Endodermal cell (in vitro differentiated cells): ENCODE measurements at places on chromosomes 7 and 10. TPM values are rescaled to one million over a fixed set of nuclear protein-coding genes. Genes with fewer than 3 reads are reported as not detected.

Gene DLG5
- 75.9 and 79.4 TPM in 2 replicates for total RNA-seq

DNA sequence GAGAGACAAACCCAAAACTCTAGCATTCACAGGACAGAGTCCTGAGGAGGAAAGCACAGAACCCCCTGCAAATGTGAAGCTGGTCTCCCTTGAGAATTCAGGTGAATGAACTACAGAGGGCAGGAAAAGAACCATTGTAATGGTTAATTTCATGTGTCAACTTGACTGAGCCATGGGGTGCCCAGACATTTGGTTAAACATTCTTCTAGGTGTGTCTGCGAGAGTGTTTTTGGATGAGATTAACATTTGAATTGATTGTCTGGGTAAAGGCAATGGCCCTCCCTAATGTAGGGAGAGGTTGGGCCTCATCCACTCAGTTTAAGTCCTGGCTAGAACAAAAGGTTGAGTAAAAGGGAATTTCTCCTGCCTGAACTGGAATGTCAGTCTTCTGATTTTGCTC is 15.7 kb upstream of the CDK1 start:
- peak; percentile 81 for DNase-seq

GRCh38 chr7:5218564-5219360 is 28.7 kb downstream of the WIPI2 start:
- no peak for DNase-seq

DNA sequence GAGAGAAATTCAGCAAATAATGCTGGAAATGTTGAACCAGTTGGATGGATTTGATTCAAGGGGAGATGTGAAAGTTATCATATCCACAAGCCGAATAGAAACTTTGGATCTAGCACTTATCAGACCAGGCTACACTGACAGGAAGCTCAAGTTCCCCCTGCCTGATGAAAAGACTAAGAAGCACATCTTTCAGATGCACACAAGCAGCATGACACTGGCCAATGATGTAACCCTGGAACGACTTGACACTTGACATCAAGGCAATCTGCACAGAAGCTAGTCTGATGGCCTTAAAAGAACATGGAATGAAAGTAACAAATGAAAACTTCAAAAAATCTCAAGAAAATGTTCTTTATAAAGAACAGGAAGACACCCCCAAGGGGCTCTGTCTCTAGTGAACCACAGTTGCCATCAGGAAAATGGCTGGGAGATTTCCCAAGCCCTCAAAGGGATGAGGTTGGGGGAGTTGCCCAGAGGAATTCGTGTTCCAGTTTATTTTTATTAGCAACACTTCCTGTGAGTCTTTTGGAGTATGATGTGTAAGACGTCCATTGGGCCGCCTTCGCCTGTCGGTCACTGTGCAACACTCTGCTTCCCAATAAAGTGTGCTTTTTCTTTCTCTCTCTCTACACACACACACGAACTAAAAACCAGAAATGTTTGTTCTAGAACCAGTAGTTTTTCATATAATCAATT is 200.0 kb downstream of the HIBADH start:
- DNase-seq, result no peak

DNA sequence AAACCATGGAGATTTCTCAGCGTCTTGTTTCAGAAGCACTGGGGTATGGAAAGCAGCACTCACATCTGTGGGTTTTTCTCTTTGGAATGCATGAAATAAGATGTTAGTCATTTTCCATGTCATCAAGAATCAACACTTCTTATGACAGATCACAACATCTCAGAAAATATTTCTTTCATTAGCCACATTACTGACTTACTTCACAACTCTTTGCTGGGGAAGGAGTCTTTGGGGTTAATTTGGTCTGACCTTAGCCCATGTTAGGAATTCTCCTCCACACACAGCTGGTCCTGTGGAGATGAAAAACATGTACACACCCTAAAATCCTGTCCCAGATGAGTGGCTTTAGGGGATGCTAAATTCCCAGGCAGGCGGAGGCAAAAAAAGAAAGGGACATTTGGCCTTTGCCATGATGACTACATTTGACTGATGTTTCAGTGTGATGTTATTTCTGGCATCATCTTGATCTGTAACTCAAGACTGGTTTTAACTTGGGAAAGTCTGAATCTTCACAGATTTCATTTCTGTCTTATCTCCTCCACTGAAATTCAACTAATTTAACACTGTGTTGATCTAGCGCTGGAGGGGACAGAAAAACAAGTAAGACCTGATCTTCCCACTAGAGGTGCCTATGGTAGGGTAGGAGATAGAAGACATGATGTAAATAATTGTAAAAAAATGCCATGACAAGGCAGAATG is 363.2 kb downstream of the PRPF18 start:
- DNase-seq, result no peak

Gene SLC13A1
- not detected in 2 replicates for total RNA-seq

GRCh38 chr7:38374507-38374906 is 101.1 kb upstream of the TARP start:
- peak; percentile 77 for DNase-seq

DNA sequence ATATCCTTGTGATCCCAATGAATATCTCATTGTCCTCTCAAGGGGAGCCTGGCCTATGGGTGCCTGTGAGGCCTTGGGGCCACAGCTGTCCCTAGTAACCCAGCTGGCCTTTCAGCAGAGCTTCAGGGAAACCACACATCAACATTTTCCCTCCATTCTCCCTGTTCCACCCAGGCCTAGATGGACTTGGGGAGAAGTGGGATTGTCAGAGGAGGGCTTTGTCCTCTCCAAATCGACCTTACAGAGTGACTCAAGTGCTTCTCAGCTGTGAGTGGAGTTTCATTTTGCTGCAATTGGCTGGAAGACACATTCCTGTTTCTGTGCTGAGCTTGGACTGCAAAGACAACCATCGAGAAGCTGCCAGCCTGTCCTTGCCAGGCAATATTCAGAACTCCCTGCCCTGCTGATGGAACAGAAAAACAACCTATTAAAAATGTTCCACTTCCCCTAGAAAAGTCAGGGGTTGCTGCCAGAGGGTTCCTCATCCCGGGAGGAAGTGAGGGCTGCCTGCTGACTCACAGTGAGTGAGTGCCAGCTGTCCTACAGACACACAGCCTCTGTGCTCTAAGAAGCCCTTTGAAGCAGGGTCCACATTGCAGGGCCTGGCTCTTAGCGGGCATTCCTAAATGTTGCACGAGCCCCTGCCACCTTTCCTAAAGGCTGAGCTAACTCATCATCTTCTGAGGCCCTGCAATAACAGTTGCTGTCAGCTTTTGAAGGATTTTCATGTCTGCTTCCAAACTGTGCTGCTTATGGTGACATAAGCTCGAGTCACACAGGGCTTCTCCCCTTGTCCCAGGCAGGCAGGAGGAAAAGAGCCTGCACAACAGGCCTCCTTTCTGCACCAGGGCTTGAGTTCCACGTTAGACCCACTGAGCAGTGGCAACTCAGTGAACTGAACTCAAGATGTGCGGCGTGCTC is 20.5 kb downstream of the STRA8 start:
- DNase-seq, result no peak

GRCh38 chr10:11475831-11476434 is 135.5 kb downstream of the USP6NL start:
- no peak for DNase-seq

Gene GSAP
- total RNA-seq, result 0.90 and 1.2 TPM in 2 replicates

DNA sequence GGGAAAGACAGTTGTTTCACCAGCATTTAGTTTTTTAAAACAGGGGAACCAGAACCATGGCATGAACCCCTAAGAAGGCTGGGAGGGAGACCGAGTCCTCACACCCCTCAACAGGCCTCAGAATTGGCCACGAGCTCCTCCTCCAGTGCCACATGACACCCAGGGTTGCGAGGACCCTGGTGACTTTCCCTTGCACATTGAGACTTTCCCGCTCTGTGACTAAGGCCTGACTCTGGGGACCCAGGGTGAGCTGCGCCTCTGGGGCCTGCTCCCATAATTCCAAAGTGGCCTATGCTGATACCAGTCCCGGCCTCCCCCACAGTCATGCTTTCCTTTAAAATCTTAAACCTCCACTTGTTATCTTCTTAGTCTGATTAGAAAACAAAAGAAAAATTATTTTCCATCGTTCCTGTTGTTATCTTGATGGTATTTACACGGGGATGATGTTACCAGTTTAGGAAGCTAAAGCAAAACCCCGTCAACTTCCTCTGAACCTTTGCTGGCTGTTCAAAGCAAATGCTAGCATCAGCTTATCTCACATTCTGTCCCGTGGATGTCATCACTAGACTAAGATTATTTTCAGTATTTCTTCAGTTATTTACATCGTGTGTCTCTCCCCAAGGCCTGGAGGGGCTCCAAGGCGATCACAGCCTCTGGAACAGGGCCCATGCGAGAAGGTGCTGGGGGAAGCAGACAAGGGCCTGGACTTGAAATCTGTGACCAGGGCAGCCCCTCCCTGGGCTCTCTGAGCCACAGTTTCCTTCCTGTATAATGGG is 42.1 kb downstream of the FAM53B start:
- no peak for DNase-seq

Gene ACSM6
- total RNA-seq, result not detected in 2 replicates

GRCh38 chr7:78479348-78479747 is 680.8 kb downstream of the PHTF2 start:
- no peak for DNase-seq

Gene DMBT1
- 0.02 TPM in 1 of 2 replicates, not detected in the other for total RNA-seq

GRCh38 chr7:24968165-24968564 is 11.8 kb downstream of the OSBPL3 start:
- no peak for DNase-seq

GRCh38 chr7:69862413-69863064 is 264.3 kb downstream of the AUTS2 start:
- no peak for DNase-seq

DNA sequence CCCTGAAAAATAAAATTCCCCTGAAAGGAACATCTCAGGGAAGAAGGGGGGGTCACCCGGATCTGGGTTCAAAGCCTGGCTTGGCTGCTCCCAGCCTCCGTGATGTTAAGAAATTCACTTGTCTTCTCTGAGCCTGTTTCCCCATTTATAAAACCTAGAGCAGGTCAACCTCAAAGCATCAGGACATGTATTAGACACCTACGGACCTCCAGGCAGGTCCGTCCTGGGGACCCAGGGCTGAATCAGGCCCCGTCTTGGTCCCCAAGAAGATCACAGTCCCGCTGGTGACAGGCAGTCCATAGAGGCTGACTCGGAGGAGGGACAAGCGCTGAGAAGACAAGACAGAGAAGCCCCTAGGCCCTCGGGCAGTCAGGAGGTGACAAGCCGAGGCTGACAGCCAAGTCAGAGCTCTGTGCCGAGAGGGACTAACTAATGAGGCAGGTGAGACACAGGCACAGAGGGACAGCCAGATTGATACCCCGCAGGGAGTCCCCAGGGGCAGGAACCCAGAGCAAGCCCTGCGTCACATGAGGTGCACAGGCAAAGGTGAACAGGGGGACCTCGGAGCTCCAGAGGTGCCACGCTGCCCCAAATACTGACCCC is 2.9 kb downstream of the MYL10 start:
- peak; percentile 71 for DNase-seq

DNA sequence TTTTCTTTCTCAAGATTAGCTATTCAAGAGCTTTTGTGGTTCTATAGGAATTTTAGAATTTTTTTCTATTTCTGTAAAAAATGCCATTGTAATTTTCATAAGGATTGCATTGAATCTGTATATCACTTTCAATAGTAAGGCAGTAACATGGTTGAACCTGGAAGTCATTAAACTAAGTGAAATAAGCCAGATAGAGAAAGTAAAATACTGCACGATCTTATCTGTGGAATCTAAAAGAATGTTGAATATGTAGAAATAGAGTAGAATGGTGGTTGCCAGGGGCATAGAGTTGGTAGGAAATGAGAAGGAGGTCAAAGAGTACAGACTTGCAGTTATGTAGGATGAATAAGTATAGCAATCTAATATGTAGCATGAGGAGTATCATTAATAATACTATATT is 1073.5 kb upstream of the LRRN3 start:
- DNase-seq, result no peak

Gene SPAM1
- total RNA-seq, result 0.18 and 0.32 TPM in 2 replicates

Gene EBLN1
- total RNA-seq, result not detected in 2 replicates

DNA sequence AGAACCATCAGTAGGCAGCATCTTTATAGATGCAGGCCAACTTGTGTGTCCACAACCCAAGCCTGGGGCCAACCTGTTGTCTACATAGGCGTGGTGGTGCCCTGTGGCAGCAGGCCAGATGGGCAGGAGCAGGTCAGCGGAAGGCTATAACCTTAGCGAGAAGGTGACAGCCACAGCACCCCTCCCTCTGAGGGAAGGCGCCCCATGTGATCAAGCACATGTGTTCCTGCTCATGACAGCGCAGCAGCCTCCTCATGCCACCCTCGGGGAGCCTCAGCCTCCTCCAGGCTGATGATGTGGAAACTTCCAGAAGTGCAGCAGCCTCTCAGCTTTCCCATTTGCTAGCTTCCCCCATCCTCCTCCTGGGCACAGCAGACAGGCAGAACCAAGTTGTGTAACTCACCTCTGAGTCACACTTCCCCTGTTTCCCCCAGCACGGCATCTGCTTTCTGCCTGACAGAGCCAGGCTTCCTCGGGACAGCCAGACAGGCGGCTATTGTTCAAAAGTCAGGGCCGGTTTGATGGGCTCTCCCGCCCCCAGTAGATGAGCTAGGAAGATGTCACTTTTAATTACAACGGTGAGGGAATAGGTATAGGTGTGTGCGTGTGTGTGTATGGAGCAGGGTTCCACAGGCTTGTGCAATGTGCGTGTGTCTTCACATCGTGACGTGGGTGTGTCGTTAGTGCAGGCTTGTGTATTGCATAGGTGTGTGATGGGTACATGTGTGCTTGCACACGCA is 312.0 kb upstream of the ZMIZ1 start:
- peak; percentile 70 for DNase-seq

GRCh38 chr7:128075242-128076095 is 44.2 kb upstream of the LRRC4 start:
- DNase-seq, result no peak

Gene WIPF3
- 4.8 and 5.2 TPM in 2 replicates for total RNA-seq

DNA sequence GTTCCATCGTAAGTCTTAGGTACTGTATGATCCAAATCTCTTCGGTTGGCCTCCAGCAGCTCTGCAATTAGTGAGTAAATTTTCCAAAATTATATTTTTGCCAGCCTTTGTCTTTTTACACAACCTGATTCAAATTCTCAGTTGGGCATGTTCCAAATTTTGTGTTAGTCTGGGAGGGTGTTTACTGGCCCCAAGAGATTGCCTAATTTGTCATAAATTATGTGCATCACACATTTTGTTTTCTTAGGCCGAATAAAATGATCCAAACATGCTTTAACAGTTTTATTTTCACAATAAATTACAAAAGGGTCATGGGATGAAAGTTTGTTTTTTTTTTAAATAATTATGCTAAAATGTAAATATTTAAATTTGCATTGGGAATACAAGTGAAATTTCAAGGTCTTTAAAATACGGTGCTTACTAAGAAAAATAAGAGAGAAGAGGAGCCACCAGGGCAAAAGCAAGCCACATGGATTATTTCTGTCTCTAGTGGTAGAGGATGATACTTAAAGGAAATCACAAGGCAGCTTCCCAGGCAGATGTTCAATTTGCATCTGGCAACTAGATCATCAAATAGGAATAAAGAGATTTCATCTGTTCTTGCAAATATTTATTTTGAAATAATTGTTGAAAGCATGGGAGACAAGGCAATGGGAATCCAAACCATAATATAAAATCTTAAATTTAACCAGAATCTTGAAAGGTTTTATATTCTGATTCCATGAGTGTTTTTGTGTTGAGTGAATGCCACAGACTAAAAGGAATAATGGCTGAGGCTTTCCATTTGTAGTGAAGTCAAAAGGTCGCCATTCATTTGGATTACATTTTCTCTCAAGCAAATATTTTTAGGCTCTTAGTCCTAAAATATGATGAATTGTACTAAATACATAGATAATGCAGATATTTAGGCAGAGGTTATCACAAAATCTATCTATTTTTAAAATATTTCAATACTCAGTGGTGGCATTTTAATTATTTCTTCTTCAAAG is 111.1 kb downstream of the MDFIC start:
- no peak for DNase-seq

Gene SFRP4
- not detected in 2 replicates for total RNA-seq

Gene INPP5F
- total RNA-seq, result 75.6 TPM in 2 replicates

Gene AP5Z1
- 32.7 and 34.7 TPM in 2 replicates for total RNA-seq

Gene TUBAL3
- not detected in 2 replicates for total RNA-seq
